ENCODE measurements at places on chromosomes 5 and 9.

DNA sequence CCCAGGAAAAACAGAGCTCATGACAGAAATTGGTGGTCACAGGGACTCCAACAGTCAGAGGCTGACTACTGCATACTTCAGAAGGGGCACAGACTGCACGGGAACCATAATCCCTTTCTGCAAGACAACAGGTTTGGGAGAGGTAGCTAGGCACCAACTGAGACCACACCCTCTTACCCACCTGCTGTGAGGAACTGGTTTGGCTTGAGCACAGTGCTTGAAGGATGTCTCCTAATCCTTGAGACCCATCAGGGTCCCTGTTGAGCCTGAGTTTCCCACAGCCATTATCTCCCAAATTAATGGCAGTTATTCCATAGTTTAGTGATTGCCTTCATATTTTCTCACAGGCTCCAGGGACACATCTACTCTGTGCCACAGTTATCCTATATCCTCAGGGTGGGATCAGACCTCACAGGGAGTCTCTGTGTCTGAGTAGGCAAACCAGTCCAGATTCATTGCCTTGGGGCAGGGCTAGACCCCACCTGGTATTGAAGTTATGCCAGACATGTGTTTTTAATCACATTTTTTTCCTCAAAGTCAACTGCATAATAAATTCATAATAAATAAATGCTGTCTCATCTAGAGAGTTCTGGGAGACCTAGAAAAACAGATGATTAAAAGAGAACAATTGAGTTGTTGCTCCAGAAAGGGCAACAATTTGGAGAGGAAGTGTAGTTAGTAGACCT lies 9.3 kb upstream of the CAST start:
- DNase-seq = no peak

DNA sequence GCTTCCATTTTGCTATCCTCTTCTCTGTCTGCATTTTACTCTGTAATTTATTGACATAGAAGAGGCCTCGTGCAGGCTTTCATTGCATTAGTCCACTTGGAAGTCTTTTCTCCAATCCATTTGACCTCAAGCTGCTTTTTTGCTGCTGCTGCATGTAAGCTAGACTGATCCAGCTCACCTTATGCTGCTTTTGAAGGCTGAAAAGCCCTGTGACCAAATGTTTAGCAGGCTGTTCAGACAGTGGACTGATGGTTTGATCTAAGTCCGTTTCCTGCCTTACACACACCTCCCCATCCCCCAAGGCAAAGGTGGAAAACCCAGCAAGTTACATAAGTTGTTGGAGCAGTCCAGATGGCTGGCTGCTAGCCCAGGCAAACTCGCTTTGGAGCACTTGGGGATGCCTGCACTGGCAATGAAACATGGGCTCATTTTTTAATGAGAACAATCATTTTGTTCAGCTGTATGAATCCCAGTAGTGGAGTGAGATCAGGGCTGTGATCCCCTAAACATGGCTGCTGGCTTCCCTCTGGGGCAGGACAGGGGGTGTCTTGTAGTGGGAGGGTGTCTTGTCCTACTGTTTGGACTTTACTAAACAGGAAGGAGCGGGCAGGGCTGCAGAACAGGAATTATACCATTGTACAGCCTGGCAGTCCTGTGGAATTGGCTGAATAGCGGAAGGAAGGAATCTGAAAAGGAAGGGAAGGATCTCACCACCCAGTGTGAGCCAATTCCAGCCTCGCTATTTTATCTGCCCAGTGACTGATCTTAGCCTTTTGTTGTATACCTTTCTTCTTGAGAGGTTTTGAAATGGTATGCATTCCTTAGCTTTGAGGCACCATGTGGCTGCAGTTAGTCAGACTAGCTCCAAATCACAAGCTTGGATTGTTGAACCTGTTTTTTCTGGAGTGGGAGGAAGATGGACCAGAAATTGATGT lies 212.0 kb downstream of the ARHGAP26 start:
- DNase-seq = no peak

- no peak for DNase-seq
These were observed 36.8 kb downstream of the PHF2 start for GRCh38 chr9:93613174-93613573.

GRCh38 chr5:154780128-154780527 lies 25.0 kb downstream of the LARP1 start:
- DNase-seq = no peak

- no peak for DNase-seq
These were observed 36.2 kb upstream of the UGCG start for GRCh38 chr9:111860443-111860842.

- no peak for DNase-seq
These were observed 67.4 kb downstream of the CTSL start for GRCh38 chr9:87793292-87793691.

GRCh38 chr9:75487856-75488718 lies 399.8 kb downstream of the OSTF1 start:
- peak; percentile 20 for DNase-seq

DNA sequence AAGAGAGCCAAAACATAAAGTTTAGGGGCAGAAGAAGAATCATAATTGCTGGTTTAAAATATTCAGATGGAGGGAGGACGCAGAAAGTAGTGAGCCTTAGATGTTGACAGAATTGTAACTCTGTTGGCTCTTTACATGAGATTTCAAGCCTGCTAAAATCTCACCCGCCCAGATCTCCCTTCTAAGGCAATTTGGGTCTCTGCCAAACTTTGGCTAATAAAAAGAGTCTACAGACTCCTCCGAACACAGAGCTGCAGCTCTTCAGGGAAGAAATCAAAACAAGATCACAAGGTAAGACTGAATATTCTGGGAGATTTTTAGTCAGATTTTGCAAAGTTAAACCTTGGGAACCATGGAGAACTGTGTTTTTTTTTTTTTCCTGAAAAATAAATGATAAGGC lies at the start of gene IL33:
Gene IL33, plus strand, starts transcription at position 246 of the 400 bp plus-strand sequence. CDS start 25,888 bp downstream, outside the sequence.
- no peak for DNase-seq

- DNase-seq = no peak
These were observed 39.4 kb downstream of the SUSD1 start for GRCh38 chr9:112135706-112136105.

DNA sequence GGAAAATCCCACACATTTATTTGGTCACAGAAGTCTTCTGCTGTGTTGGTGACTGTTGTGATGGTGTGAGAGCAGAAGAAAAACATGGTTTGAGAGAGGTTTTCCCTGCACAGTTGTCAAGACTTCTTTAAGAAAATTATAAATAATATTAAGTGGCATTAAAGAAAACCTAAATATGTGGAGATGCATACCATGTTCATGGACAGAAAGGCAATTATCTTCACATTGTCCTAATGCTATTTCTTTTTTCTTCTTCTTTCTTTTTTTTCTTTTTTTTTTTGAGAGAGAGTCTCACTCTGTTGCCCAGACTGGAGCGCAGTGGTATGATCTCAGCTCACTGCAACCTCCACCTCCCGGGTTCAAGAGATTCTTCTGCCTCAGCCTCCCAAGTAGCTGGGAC lies 24.3 kb upstream of the ERGIC1 start:
- no peak for DNase-seq

- DNase-seq = no peak
These were observed 103.1 kb upstream of the SLC44A1 start for GRCh38 chr9:105141146-105141975.

GRCh38 chr5:122719991-122720746 lies 54.7 kb upstream of the SNX2 start:
- DNase-seq = no peak

DNA sequence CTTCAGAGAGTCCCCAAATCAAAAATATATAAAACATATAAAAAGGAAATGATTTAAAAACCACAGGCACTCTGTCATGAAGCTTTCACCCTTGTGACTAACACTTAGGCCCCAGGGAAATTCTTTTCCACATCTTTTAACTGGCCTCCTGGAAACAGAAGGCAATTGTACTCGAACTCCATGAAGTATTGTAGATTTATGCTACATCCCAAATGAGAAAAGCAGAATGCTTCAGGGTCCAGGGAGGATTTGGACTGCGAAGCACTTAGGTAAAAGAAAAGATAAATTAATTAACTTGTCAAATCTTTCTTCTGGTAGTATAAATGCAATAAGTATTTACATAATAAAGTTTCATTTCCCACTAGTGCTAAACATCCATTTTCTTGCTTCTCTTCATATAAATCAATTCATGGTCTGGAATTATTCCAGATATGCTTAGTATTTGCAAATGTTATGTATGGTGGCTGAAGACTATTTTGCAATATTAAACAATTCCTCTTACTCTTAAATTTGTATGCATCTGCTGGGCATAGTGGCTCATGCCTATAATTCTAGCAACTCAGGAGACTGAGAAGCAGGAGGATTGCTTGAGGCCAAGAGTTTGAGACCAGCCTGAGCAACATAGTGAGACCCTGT lies 64.9 kb upstream of the ELL2 start:
- no peak for DNase-seq

DNA sequence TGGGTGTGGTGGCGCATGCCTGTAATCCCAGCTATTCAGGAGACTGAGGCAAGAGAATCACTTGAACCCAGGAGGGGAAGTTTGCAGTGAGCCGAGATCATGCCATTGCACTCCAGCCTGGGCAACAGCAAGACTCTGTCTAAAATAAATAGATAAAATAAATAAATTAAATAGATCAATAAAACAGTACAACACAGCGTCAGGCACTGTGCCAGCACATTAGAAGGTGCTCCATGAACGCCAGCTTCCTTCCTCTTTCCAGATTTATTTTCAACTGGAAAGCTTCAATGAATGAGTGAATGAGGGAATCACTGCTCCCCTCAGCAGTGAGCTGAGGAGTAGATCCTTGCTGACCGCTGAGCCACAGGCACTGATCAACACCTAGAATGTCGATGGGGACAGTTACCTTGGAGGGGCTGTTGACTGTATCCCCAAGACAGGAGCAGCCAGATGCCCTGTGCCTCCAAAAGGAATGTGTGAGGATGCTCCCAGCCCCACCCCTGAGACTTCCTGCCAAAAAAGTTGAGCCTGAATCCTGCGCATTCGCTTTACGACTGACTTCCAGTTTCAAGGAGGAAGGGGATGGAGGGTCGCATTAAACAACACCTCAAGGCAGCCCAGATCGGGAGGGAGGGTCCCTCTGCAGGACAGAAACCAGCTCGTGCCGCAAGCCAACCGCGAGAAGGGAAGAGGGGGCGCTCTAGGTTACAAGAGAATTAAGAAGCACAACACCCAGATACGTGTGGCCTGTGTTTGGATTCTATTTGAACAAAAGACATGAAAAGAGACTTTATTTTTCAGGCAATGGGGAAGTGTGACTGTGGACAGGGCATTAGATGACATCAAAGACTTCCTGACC lies 54.0 kb upstream of the CNOT6 start:
- DNase-seq = no peak

GRCh38 chr9:98778711-98779530 lies 17.4 kb downstream of the ANKS6 start:
- DNase-seq = no peak

- DNase-seq = no peak
These were observed 50.3 kb upstream of the PSD2 start for GRCh38 chr5:139745132-139745799.

- no peak for DNase-seq
These were observed 129.5 kb downstream of the NIPBL start for GRCh38 chr5:37005946-37006540.

DNA sequence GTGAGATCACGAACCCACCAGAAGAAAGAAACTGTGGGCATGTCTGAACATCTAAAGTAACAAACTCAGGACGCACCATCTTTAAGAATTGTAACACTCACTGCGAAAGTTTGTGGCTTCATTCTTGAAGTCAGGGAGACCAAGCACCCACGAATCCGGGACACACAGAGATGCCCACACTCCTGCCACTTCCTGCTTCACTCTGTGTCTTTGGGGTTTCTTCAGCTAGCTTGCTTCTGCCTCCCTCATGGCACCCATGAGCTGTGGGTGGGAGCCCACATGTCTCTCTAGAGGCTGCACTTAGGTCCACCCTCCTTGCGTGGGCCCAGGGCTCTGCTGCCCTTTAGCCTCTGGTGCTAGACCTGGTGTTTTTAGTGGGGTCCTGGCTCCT lies 61.2 kb upstream of the CNOT6 start:
- DNase-seq = no peak

- DNase-seq = no peak
These were observed 22.6 kb downstream of the DOCK8 start for GRCh38 chr9:237141-237857.

DNA sequence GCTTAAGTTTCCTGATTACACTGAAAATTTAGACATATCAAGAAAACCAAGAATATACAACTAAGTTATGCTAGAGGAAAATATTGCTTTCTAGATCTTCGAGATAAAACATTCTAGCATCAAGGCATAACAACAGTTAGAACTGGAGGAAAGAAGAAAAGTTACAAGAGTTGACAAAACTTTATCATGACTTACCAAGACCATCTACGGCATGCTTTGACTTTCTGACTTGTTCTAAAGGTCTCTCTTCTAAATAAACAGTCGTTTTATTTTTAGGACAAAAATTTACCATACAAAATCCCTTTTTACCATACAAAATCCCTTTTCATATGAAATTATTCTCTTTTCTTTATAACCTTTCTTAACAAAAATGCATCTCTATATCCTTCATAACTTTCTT lies 1110.1 kb upstream of the CDH10 start:
- DNase-seq = no peak

DNA sequence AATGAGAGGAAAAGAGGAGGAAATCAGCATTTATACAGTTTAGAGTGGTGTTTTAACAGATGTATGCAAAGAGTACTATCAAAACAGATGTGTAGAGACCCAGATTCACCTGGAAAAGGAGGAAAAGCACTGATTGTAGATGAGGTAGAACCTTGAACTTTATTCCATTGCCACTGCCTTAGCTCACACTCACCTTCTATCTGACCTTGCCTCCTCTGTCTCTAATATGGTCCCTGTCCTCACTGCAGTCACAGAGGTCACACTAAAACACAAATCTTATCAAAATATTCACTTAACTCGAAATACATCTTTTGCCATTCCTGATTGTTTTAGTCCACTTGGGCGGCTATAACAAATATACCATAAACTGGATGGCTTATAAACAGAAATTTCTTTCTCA lies 7.0 kb downstream of the GIN1 start:
- no peak for DNase-seq

- no peak for DNase-seq
These were observed 2.4 kb downstream of the ACTL7A start for GRCh38 chr9:108864446-108864845.

- DNase-seq = no peak
These were observed 388.5 kb downstream of the GABRG2 start for GRCh38 chr5:162456086-162456485.

GRCh38 chr5:1961304-1961946 lies 78.7 kb upstream of the IRX4 start:
- no peak for DNase-seq

DNA sequence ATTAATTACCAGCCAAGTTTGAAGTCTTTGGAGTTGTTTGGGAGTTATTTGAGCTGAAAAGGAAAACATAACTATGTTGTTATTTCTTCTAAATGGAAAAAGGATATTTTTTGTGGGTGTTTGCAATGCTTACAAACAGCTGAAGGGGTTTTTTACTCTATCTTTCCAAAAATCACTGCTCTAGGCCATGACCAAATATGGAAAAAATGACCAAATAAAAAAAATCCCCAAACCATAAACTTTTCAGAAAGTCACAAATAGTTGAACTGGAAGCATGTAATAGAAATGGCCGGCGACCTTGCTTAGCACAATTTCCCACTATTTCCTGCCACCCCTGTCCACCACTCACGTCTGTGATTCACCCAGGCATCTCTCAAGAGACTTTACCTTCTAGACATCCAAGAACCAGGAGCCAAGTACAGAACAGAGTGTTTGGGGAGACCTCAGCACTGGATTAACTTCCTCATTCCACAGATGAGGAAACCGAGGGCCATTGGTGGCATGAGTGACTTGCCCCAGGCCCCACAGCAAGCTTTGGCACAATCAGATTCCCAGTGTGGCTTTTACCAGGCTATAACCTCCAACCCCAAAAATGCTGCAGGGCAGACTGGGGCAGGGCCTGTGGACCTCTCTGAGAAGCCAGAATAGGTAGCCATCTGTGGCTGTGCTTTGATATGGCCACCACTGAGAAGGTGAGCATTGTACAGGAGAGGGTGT lies 84.5 kb downstream of the NRG2 start:
- no peak for DNase-seq
